Left colon (tissue), 2 donors: ENCODE measurements at places on chromosomes 5 and 9. TPM values are rescaled to one million over a fixed set of nuclear protein-coding genes. Genes with fewer than 3 reads are reported as not detected.

GRCh38 chr5:177546258-177546741 is 8.1 kb downstream of the FAM193B start:
- peak; percentile 43 for DNase-seq

- DNase-seq, result no peak
Observed at GRCh38 chr5:110086658-110087388, 397.1 kb downstream of the MAN2A1 start.

GRCh38 chr9:126623667-126624478 is 10.1 kb downstream of the LMX1B start:
- no peak for DNase-seq

STKLD1 gene
- 0.95 TPM for total RNA-seq
